AG04450 (cell line): ENCODE measurements at places on chromosomes 16 and 17.
A peak's percentile ranks its signal among the peaks of the same experiment; 100 is the strongest.

GRCh38 chr17:48551214-48551555, 6.3 kb upstream of the HOXB2 start:
- no peak for DNase-seq

- DNase-seq: no peak
Measured at GRCh38 chr16:85607321-85607765, 5.8 kb upstream of the GSE1 start.

- no peak for DNase-seq
Measured at GRCh38 chr17:27669136-27669535, 38.1 kb downstream of the LGALS9 start.

DNA sequence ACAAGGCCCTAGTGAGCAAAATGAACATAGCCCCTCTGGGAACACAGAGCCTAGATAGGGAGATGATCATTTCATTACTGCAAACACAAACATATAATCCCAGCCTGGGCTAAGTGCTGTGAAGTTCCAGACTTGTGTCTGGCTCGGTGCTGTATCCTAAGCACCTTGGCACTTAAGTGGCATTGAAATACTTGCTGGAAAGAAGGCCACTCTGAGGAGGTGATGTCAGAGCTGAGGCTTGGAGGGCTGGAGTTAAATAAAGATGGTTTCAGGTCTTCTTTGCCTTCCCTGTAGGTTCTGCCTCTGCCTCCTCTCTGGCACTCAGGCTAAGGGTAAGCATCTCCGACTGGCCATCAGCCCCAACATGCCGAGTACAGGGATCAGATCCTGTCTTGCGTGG, 2.4 kb upstream of the CACNA1G start:
- DNase-seq: no peak

DNA sequence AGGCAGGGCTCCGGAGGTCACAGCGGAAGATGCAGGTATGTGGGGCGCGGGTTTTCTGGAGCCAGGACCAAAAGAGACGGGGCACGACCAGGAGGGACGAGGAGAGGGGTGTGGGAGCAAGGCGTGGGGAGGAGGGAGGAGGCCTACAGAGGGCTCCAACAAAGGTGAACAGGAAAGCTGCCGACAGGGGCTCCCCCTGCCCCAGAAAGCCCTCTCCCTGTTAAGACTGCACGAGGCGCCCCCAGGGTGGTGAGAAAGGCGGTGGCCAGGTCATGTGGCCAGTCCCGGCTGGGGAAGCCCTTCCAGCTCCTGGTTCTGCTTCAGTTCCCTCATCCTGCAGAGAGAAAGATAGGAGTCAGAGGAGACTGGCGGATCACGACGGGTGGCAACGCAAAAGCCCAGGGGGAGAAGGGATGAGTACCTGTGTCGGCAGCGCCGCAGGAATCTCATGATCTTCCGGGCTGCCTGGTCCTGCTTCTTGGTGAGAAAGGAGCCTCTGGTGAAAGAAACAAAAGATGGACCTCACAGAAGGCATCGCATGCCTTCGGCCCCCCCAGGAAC, 949 bp upstream of the SPAG7 start:
- DNase-seq: no peak

DNA sequence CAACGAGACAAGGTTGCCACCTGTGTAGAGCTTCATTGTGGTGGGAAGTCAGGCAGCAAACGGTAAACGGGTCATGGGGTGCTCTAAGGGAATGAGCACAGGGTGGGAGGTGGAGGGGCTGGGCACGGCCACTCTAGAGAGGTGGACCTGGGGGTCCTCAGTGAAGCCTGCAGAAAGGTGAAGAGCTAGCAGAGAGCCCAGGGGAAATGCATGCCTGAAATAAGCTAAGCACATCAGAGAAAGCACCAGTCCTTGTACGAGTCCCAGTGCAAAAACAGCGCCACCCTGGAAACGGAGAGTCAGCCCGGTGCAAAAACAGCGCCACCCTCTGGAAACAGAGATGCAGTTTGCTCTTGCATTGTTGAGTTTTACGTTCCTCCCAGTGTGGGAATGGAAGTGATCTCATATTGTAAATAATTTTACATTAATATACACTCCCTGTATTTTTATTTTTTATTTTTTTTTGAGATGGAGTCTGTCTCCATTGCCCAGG, 65.0 kb downstream of the TBC1D16 start:
- no peak for DNase-seq

DNA sequence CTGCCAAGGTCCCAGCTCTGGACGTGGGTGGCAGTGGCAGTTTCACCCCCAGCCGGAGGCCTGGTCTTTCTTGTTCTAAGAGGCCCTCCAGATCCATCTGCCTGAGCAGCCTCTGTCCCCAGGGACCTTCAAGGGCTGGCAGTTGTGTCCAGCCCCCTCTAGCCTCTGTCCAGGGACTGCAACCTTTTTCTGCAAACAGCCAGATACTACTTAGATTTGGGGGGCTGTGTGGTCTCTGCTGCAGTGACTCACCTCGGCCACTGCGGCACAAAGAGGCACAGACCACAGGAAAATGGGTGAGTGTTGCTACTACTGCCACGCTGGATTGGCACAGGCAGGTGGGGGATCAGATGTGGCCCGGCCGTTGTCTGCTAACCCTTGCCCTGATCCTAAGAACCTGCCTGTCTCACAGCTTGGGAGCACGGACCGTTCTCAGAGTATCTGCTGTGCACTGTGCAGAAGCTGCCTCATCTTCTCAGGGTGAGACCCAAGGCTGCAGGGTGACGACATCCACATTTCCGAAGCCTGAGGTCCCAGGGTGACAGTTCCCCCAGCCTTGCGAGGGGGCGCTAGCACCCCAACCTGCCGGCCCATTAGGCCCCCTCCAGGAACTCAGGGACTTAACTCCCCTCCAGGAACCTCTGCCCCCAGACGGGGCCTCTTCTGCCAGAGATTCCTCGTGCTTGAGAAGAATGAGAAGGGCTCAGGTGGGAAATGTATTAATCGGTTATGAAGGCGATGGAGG, 27.6 kb downstream of the MXRA7 start:
- DNase-seq: no peak

DNA sequence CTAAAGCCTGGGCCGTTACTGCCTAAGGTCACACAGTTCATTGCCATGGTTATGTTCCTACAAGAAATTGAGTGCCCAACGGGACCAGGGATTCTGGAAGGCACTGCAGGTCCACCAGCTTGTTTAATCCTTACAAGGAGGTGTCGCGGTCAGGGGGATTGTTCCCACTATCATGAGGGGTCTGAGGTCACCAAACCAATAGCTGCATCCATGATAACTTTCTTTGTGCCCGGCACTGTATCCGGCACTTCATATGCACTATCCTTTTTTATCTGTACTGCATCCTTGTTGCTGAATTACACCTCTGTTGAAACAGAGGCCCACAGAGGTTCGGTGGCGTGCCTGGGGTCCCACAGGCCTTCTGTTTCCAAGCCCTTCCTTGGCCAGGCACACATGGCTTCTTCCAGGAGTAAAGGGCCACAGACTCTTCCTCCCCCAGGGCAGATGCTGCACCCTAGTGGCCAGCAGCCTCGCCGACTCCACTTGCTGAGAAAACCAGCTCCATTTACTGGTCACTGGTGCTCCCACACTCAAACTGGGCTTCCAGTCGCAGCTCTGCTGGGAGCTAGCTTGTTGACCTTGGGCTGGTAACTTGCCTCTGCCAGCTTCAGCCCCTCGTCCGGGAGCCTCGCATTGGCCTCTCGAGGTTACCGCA, 82.0 kb upstream of the PLCG2 start:
- no peak for DNase-seq

DNA sequence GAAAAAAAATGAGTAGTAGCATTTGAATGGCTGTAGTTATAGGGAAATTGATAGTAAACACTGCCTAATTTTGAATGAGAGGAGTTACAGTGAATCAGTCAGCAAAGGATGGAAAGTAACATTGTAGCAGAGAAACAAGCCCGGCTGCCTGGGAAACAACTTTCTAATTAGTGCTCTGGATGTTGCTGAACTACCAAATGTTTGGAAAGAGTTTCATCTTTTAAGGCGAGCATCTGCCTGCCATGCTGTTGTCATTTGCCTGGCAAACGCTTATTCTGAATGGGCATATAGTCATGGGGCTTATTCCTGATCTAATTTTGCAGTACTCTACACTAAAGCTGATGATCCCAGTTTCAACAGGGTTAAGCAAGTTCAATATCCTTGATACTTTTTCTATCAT, 138.6 kb downstream of the CDH11 start:
- DNase-seq: no peak

GRCh38 chr17:36505171-36505570, 18.7 kb downstream of the ZNHIT3 start:
- no peak for DNase-seq

DNA sequence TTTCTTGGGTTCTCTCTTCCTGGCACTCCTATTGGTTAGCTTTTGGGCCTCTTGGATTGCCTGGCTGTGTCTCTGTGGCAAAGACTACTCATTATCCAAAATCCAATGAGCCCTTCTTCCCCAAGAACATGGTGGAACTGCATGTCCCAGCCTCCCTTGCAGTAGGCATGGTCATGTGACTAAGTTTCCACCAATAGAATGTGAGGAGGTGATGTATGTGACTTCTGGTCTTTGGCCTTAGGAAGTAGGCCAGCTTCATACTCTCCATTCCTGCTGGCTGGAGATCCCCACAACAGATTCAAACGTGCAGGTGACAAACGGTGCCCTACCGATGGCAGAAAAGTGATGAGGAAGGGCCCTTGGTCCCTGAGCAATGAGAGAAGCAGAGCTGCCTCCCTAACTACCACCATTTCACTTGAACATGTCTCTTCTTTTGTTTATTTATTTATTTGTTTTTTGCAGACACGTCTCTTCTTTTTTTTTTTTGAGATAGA, 17.3 kb upstream of the SPN start:
- DNase-seq: no peak

DNA sequence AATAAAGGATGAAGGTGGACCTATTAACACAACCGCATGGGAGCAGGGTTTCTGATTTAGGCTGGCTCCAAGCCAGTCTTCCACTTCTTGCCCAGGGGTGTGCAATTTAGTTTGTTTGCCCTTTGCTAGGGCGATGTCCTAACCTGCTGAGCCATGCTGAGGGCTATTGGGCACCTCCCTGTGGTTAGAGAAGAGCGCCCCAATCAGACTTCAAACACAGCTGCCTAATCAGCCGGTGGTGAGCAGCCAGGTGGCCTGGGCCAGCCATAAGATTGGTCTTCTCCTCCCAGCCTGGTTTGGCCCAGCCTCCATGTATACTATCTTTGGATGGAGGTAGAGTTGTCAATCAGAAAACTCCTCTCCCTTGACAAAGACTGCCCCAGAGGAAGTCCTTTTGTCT, 15.7 kb downstream of the TMEM94 start:
- no peak for DNase-seq

DNA sequence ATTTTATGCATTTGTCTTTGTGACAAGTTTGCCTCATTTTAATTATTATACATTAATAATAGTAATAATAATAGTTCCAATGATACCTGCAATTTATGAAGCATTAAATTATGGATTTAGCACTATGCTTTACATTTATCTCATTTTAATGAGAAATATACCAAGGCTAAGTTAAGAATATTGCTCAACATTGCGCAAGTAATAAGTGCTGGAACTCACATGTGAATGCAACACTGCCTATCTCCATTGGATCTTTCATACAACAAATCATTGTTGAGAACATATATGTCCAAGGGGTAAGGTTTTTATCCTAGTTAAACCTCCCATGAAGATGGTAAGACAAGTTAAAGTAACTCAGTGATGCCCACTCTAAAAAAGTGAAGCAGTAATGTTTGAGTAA, 703.7 kb upstream of the SOX9 start:
- DNase-seq: no peak

DNA sequence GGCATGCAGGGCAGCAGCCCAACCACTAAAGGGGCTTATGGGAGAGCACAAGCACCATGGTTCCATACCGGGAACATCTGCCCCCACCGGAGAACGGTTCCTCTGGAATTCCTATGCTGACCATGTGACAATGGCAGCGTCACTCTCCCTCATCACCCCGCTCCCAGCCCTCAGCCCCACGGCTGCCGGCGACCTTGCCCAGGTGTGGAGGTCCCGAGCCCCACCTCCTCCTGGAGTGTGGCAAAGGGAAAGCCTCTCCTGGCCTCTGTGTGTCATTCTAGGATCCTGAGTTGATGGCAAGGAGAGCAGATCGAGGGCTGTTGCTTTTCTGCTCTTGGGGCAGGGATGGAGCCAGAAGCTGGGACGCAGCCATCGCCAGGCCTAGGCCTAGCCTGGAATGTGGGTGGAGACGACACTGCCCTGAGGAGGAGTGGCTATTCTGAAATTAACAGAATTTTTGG, 17.8 kb upstream of the RNPS1 start:
- DNase-seq: no peak

- no peak for DNase-seq
Measured at GRCh38 chr17:48412841-48413240, 17.2 kb downstream of the SKAP1 start.

DNA sequence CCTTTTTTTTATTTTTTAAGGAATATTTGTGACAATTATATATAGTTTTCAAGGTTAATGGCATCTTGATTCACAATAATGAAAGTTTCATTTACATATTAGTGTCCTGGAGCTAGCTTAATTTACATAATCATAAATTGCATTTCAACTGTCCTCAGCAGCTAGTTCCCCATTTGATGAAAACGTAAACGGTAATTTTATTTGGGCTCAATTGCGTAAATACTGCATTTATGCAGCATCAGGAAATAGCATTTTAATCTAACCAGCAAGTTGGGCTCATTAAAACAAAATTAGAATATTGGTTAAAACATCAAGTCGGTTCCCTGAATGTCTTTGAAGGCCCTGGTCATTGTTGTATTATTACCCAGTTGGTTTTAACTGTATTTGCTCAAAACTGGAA, 136.8 kb upstream of the CDH5 start:
- no peak for DNase-seq

GRCh38 chr16:78866521-78866920, 734.0 kb downstream of the MAF start:
- DNase-seq: no peak

GRCh38 chr17:35094902-35095301, 24.8 kb downstream of the RAD51D start:
- peak; percentile 60 for DNase-seq

GRCh38 chr17:29111816-29112499, 68.2 kb downstream of the MYO18A start:
- DNase-seq: no peak

- DNase-seq: peak; percentile 76
Measured at GRCh38 chr16:17273142-17273561, 197.6 kb downstream of the XYLT1 start.

DNA sequence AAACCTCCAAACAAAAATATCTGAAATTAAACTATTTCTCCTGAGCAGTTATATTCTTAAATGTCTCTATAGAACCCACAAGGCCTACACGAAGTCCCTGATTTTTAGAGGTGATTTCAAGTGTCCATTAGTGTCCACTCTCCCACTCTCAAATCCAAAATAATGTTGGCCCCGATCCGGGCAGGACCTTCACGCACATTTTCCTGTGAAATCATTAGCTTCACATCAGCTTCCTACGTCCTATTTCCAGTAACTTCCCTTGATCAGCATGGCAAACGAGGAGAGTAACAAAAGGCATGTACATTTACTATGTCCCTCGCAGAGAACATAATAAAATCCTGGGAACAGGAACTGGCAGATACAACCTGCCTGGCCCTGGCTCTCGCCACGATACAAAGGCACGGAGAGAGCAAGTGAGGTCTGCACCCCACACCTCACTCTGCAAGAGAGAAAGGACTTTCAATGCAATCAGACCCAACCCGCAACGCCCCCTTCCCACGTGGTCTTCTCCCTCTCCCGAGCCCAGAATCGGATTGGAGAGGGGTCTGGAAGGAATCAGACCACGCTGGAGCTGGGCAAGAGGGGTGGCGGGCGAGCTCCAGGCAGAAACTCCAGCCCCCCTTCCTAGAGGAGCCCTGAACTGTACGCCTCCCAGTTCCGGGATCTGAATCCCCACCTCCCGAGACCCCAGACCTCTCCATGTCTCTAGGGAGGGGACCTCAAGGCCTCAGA, 17.5 kb upstream of the C17orf78 start:
- no peak for DNase-seq
